ENCODE measurements at places on chromosomes 4 and X.

DNA sequence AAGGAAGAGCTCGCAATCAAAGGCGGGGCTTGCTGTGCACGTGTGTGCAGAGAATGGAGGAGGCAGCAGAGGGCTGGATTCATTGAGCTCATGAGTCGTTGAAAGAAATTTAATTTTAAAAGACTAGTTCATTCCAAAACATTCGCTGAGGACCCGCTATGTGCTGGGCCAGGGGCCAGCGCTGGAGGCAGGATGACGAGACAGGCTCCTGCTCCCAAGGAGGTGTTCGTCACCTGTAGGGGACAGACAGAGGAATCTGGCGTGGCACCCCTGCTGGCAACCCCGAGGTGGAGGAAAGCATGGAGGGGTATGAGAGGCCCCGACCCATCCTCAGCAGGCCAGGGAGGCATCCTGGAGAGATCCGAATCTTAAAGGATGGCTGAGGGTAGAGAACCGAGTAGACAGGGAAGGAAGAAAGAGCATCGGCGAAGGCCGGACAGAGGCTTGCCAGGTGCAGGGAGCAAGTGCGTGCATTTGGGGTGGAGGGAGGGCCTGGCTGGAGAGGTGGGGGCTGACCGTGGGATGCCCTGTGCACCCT, 96.4 kb downstream of the CPZ start:
- no peak for DNase-seq

GRCh38 chr4:2626231-2626630, 89.8 kb downstream of the FAM193A start:
- no peak for DNase-seq

DNA sequence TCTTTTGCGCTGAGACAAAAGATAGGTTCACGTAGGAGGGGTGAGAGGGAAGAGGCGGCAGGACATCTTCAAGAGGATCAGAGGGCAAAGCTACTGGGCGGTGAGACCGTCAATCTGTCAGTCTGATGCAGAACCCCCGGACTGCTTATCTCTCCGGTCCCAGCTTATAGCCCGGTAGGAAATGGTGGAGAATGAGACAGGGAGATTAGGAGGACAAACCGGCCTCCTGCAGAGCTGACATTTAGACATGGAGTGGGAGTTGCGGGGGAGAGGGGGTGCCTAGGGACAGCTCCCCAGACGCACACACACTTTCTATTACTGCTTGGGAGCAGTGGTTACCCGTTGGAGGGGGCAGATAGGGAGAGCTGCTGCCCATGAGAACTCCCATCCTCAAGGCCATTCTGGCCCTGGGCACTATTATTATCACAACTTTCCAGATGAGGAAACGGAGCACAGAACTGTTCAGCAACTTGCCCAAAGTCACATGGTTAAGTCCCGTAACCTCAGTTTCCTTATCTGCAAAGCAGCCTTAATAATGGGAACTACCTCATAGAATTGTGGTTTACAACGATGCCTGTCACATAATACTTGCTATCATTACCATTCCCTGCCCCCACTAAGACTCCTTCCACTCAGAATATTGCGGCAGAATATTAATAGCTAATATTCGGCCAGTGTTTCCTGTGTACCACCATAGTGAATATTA, 1.1 kb upstream of the HDAC6 start:
- DNase-seq, result no peak

GRCh38 chr4:24131954-24132673, 242.3 kb upstream of the PPARGC1A start:
- no peak for DNase-seq

- DNase-seq, result no peak
Measured at GRCh38 chr4:876780-877179, 50.9 kb upstream of the CPLX1 start.

DNA sequence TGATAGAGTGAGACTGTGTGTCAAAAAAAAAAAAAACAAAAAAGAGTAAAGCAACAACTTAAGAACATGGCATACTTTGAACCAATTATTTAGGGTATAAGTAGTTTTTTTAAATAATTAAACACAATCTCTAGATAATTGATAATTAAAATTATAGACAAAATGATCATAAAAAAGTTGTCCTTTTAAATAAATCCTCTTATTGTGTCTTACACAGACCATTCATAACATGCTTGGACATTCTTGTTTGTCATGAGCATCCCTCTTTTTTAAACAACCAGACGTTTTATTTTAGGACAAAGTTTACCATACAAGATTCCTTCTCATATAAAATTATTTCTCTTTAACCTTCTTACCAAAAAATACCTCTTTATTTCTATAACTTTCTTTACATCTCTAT, 35.1 kb downstream of the SPCS3 start:
- DNase-seq, result no peak

GRCh38 chr4:5142726-5143125, 91.4 kb downstream of the STK32B start:
- DNase-seq, result no peak

Data from activated naive CD4-positive, alpha-beta T cell treated with anti-CD3 and anti-CD28 coated beads for 36 hours (primary cell).